Mesothelial cell of epicardium (in vitro differentiated cells): ENCODE measurements at places on chromosomes 4 and X. TPM values are rescaled to one million over a fixed set of nuclear protein-coding genes. Genes with fewer than 3 reads are reported as not detected.

- no peaks in the 10 kb centered on the region for H3K27me3 ChIP-seq
- no peak overlapping the region for H3K4me3 ChIP-seq
- DNase-seq: no peak
- H3K36me3 ChIP-seq: no peaks in the 10 kb centered on the region
- H3K4me1 ChIP-seq: no peaks in the 10 kb centered on the region
These were observed 150.0 kb upstream of the HPGD start for GRCh38 chr4:174672276-174672675.

XAGE2 gene
- 15.3 to 23.0 TPM (median 22.5 TPM) in 3 replicates for total RNA-seq

SPP1 gene
- 23.9 to 33.3 TPM (median 30.3 TPM) in 3 replicates for total RNA-seq

DNA sequence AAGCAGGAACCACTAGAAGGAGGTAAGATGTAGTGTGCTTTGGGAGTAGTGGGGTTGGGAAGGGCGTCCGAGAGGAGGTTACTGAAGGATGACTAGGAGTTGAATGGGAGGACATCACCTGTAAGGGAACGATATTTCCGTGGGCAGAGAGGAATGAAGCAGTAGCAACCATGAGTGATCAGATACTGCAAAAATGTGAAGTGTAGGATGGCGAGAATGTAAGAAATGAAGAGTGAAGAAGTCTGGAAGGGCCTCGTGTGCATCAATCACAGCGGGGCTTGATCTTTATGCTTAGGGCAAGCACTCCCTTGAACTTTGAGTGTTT is 594 bp downstream of the MSMO1 start:
- H3K4me1 ChIP-seq: peaks cover 42% of the 10 kb centered on the region
- H3K4me3 ChIP-seq: no peak overlapping the region
- H3K36me3 ChIP-seq: no peaks in the 10 kb centered on the region
- no peak overlapping the region for H3K27ac ChIP-seq
- no peaks in the 10 kb centered on the region for H3K27me3 ChIP-seq
- DNase-seq: no peak

GAGE12E gene
- total RNA-seq: not detected in 3 replicates

- no peak for DNase-seq
- peaks cover 19% of the 10 kb centered on the region for H3K4me1 ChIP-seq
- no peaks in the 10 kb centered on the region for H3K27me3 ChIP-seq
- H3K36me3 ChIP-seq: peaks cover 4% of the 10 kb centered on the region
- H3K27ac ChIP-seq: peak overlapping the region; percentile 58
These were observed 77.4 kb downstream of the TBL1X start for GRCh38 chrX:9542106-9542760.
